Psoas muscle (tissue), 8 donors: ENCODE measurements at places on chromosomes 11 and 22. TPM values are rescaled to one million over a fixed set of nuclear protein-coding genes. Genes with fewer than 3 reads are reported as not detected.

The SYTL2 gene
- 1.7 TPM for polyA plus RNA-seq

DNA sequence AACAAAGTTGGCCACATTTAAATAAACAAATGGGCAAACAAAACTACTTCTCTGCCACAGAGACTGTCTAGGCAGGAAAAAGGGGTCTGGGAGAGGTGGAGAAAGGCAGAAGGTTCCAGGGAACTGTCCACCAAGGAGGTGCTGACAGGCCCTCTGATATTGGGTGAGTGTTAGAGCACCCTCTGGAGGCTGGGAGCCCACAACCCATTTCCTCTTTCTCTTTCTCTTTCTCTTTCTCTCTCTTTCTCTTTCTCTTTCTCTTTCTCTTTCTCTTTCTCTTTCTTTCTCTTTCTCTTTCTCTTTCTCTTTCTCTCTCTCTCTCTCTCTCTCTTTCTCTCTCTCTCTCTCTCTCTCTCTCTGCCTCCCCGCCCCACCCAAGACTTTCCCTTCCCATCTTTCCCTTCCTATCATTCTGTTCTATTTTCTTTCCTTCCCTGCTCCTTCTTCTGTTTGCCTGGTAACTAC, 912.8 kb downstream of the DLG2 start:
- DNase-seq: peak; percentile 37

DNA sequence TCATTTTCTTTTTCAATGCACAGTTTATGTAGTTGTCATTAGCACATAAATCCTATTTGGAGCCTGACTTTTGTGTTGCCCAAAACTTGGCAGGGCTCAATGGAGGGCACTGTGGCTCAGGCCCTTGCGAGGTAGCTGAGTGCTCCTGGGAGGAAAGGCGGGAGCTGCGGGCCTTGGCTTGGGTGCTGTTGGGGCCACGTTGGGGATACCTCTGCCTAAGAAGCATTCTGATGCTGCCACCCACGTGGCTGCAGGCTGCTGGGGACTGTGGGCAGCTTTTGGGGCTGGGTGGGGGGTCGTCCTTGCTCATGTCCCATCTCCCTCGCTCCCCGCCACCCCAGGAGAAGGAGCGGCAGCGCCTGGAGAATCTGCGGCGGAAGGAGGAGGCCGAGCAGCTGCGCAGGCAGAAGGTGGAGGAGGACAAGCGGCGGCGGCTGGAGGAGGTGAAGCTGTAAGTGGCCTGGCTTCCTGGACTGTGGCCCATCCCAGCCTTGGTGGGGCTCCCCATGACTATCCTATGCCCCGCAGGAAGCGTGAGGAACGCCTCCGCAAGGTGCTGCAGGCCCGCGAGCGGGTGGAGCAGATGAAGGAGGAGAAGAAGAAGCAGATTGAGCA, 20.9 kb downstream of the INCENP start:
- no peak for DNase-seq

GRCh38 chr11:93236741-93237675, 39.2 kb upstream of the SLC36A4 start:
- no peak for DNase-seq

The ASCL3 gene
- not detected for polyA plus RNA-seq

The LSP1 gene
- 9.4 TPM for polyA plus RNA-seq

The TTC28 gene
- 1.2 TPM for polyA plus RNA-seq

- DNase-seq: peak; percentile 65
These were observed 83.5 kb downstream of the C22orf31 start for GRCh38 chr22:28978158-28978557.

- DNase-seq: no peak
These were observed 1335.9 kb downstream of the TBC1D22A start for GRCh38 chr22:48098243-48098920.

DNA sequence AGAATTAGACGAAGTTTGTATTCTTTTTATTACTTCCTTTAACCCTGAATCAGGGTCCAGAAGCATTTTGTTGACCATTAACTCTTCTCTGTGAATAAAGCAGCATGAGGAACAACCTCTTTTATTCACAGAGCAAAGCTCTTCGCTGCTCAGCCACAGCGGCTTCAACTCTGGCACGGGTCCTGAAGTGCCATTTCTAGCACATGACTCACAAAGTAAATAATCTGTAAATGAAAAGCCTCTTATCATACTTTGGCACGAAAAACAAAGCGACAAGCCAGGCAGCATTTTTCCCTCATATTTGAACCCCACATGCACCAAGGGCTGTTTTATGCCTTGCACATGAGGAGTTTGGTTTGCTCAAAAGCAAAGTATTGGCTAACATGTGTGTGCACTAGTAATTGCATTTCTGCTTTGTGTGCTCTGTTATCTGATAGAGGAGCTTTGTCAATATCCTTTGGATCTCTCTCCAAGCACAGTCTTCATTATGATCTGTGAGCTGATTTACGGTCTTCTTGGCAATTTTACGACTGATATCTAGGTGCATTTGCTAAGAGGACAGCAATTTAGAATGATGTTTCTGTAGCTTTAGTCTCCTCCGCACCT, 33.0 kb upstream of the APOBEC3A start:
- peak; percentile 78 for DNase-seq

- no peak for DNase-seq
These were observed 38.9 kb upstream of the TNRC6B start for GRCh38 chr22:40138866-40139265.

GRCh38 chr11:46386674-46387073, 4.9 kb downstream of the CHRM4 start:
- no peak for DNase-seq

The HBG2 gene
- polyA plus RNA-seq: not detected

DNA sequence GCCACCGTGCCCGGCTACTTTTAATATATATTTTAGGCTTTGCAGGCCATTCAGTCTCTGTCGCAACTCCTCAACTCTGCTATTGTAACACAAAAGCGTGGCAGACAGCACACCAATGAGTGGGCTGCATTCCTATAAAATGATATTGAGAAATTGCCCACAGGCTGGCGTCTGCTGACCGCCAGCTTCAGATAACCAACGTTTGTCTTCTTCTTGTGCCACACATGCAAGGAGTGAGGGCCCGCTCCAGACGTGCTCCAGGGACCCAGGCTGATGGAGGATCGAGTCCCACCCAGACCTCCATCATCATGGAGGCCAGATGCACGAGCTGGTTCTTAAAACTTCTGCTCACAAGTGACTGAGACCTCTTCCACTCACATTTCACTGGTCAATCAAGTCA, 35.4 kb upstream of the LINC01488 start:
- no peak for DNase-seq

The MACROD1 gene
- 147 TPM for polyA plus RNA-seq

The SORL1 gene
- 0.23 TPM for polyA plus RNA-seq

DNA sequence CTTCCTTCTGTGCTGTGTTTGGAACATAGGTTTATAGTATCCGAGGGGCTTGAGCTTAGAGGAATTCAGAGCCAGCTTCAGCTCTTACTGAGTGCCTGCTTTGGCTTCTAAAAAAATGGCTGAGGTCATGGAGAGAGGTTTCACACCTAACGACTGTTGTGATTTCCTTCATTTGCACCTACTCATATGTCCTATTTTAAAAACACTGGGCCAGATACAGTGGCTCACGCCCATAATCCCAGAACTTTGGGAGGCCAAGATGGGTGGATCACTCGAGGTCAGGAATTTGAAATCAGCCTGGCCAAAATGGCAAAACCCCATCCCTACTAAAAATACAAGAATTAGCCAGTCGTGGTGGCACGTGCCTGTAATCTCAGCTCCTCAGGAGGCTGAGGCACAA, 38.3 kb upstream of the SYT13 start:
- no peak for DNase-seq
